H9 (cell line): ENCODE measurements at places on chromosomes 2 and 18. TPM values are rescaled to one million over a fixed set of nuclear protein-coding genes. Genes with fewer than 3 reads are reported as not detected.
A peak's percentile ranks its signal among the peaks of the same experiment; 100 is the strongest.

DNA sequence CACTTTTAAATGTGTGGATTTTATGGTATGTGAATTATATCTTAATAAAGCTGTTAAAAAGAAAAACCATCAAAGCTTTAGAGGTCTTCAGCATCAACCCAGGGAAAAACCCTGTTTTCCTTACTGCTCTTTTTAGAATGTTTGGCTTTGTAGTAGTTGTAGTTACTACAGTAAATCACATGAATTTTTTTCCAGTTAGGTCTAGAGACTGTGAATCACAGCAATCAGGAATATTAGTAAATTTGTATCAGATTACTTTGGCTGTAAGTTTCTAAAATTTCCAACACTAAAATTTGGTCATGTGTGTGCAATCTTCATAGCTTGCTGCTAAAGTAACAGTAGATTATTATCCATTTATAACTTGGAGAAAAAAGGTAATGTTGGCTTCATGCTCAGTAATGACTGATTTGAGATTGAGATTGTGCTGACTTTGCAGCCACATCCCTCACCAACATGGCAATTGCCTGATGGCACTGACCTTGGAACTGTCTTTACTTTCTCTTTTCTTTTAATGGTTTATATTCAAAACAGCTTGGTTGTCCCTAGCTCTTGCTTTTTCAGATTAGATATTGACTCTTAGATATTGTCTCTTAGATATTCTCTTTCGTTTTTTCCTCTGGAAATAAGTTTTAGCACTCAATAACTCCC, 41.1 kb downstream of the LCLAT1 start:
- H3K27ac ChIP-seq, result no peak overlapping the region
- H3K36me3 ChIP-seq, result no peaks in the 10 kb centered on the region
- no peak for DNase-seq
- H3K27me3 ChIP-seq, result no peaks in the 10 kb centered on the region
- H3K4me3 ChIP-seq, result no peak overlapping the region

- H3K27me3 ChIP-seq, result peaks cover 92% of the 10 kb centered on the region
- H3K4me1 ChIP-seq, result no peaks in the 10 kb centered on the region
- peak overlapping the region; percentile 78 for H3K4me3 ChIP-seq
- peak; percentile 73 for DNase-seq
Observed at GRCh38 chr2:161418715-161419637, 2.9 kb downstream of the TBR1 start.

The GALNT14 gene
- 2.4 and 2.7 TPM in 2 replicates for total RNA-seq

The EVA1A gene
- total RNA-seq, result 0.68 and 1.7 TPM in 2 replicates

The HOXD10 gene
- total RNA-seq, result not detected in 2 replicates
